Sigmoid colon (tissue), 7 donors: ENCODE measurements at places on chromosomes 7 and 10. TPM values are rescaled to one million over a fixed set of nuclear protein-coding genes. Genes with fewer than 3 reads are reported as not detected.

DNA sequence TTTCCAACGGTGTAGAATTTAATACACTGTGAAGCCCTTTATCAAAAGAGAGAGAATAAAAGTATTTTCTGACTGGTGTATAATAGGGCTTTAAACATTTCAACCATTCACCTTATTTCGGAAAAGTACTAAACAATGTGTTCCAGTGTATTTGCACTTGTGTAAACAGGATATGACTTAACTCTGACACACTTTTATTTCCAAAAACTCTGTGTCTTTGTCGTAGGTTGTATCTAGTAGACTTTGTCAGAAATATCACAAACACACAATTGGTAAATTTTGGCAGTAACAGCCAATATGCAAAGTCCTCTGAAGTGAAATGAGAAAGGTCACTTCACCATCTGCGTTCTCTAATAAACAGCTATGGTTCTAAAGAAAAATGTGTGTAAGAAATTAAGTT is 10.3 kb upstream of the TSPAN13 start:
- H3K4me1 ChIP-seq: no peaks in the 10 kb centered on the region
- H3K27ac ChIP-seq: no peak overlapping the region
- no peaks in the 10 kb centered on the region for H3K27me3 ChIP-seq
- no peak for DNase-seq

- peaks cover 47% of the 10 kb centered on the region for H3K4me1 ChIP-seq
- H3K4me3 ChIP-seq: no peak overlapping the region
Measured at GRCh38 chr7:15750727-15751126, 64.2 kb upstream of the MEOX2 start.

DNA sequence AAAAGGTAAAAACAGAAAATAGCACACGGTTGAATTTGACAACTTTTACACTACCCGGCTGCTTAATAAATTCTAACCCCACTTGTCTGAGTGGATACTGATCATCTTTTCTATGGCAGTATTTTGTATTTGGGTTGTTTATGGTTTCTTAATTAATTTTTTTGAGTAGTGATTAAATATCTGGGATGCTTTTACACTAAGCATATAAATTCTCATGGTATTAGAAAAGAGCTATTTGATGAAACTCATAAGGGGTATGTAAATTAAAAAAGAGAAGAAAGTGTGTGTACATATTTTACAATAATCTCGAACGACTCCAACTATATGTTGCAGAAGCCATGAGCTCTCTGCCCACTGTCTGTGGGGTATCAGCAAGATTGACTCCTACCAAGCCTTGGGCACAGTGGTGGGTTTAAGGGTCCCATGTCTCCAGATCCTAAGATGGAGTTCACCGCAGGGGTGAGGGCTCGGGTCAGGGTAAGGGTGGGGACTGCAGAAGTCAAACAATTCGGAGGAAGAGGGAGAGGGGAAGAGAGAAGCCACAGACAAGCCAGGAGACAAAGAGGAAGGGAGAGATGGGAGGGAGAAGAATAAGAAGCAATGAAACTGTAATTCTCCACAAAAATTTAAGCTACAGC is 7.6 kb upstream of the HOXA13 start:
- H3K4me1 ChIP-seq: peaks cover 19% of the 10 kb centered on the region
- DNase-seq: no peak
- H3K27me3 ChIP-seq: peaks cover 88% of the 10 kb centered on the region
- H3K36me3 ChIP-seq: no peaks in the 10 kb centered on the region

DNA sequence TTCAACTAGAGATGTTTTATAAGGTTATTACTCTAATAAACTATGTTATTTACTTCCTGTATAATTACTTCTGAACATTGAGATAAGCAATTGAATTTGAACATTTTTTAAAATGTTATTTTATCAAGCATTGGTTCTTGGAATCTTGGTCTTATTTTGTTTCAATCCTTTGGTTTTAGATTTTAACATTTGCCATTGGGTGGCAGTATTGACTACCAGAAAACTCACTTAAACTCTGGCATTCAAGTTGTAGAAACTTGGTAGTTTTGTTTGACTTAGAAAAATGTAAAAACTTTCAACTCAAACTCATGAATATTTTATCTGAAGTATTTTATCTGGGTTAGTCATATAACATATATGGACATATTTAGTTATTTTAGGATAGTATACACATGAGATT is 48.1 kb downstream of the ATRNL1 start:
- H3K4me1 ChIP-seq: no peaks in the 10 kb centered on the region
- H3K4me3 ChIP-seq: no peak overlapping the region
- no peak overlapping the region for H3K27ac ChIP-seq
- no peaks in the 10 kb centered on the region for H3K36me3 ChIP-seq
- no peak for DNase-seq
- H3K27me3 ChIP-seq: no peaks in the 10 kb centered on the region

DNA sequence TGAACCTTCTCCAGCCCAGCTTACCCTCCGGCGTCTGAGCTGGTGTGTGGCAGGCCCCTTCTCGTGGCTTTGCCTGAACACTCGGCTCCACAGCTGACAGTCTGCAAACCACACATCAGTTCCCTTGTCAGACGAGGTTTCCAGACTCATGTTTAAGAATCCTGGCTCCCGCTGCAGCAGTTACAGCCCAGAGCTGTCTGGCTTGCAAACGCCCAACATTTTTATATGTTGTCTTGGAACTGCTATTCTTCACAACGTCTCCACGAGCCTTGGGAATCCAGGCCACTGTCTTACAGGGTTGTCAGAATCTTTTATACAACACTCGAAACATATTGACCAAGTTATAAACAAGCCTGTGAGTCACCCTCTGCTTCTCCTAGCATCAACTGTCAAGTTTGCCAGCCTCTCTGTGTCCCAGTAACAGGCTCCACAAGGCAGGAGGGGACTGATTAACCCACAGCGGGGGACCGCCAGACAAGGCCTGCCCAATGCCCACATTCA is 68.1 kb downstream of the TNS3 start:
- no peaks in the 10 kb centered on the region for H3K36me3 ChIP-seq
- DNase-seq: peak; percentile 80
- no peaks in the 10 kb centered on the region for H3K4me1 ChIP-seq
- H3K27ac ChIP-seq: peak overlapping the region; percentile 71

ZDHHC16 gene
- total RNA-seq: 15.7 TPM

ZPBP gene
- not detected for total RNA-seq

- H3K27ac ChIP-seq: no peak overlapping the region
- H3K4me3 ChIP-seq: no peak overlapping the region
- no peak for DNase-seq
Measured at GRCh38 chr7:147014286-147014955, 897.8 kb downstream of the CNTNAP2 start.

DNA sequence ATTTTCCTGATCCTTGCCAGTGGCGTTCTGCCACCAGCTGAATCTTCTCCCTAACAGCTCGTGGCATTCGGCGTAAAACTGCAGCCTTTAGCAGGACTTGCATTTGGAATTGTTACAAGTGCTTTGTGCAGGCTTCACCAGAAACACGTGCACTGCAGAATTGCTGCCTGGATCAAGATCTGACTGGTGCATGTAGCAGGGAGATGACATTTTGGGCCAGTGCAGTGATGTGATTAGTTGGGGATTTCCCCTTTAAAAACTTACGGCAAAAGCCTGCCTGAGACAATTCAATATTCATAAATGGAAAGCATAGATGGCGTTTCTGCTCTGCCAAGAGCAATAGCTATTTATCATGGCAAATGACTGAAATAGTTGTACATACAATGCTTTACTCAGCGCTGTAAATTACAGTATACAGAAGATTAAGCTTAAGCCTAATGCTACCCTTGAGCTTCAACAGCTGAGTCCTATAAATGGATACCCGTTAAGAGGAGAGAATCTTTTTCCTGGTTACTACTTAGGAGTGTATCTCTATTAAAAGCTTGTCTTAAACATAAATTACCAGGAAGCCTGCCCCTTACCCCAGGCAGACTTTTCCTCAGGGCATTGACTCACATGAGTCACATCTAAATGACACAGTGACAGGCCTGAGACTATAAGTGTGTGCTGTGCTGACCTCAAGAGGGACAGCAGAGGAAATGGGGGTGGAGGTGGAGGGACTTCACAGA is 106.3 kb downstream of the ATXN7L1 start:
- no peaks in the 10 kb centered on the region for H3K27me3 ChIP-seq
- no peak overlapping the region for H3K4me3 ChIP-seq
- peak overlapping the region; percentile 74 for H3K27ac ChIP-seq
- peak; percentile 66 for DNase-seq
- H3K36me3 ChIP-seq: no peaks in the 10 kb centered on the region

PCBD1 gene
- 98.1 TPM for total RNA-seq

PIK3AP1 gene
- 13.2 TPM for total RNA-seq

- H3K36me3 ChIP-seq: no peaks in the 10 kb centered on the region
- H3K4me3 ChIP-seq: no peak overlapping the region
- no peaks in the 10 kb centered on the region for H3K4me1 ChIP-seq
- peak; percentile 92 for DNase-seq
Measured at GRCh38 chr10:31698181-31698830, 230.3 kb downstream of the ARHGAP12 start.

DNA sequence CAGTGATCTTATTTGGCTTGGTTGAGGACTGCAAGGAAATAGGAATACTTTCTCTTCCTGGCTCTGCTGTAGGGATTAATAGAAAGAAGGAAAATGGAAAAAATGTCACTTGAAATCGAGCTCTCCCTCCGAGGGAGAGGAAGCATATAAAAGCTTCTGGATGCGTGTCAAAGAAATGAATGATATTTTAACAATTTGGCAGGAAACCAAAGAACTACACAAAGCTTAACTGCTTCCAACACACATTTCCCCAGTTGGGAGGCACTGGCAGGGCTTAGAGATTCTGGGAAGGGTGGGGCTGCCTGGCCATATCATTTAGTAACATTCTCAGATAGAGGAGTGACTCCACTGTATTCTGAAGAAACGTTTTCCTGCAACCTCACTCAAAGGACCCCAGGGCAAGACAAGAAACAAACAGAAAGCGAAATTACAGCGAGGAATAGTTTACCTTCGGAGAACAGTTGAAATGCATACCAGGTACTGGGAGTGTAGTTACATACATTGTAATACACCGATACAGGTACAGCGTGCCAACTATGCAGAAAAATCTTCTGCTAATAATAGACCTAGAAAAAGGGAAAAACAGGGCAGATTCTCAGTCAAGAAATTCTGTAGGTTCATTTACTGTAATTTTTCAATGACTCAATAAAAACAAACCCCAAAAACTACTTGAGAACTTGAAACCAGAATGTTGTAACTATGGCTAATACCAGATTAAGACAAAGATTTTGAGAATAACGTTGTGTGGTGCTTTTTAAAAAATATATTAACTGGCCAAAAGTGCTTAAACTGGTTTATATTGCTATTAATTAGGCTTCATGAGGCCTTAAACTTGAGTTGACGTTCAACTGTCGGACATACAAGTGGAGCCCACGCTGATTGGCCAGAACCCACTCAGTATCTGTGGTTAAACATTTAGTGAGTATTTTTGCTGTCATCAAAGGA is 75.7 kb upstream of the ASAH2 start:
- H3K27me3 ChIP-seq: no peaks in the 10 kb centered on the region
- no peak overlapping the region for H3K4me3 ChIP-seq
- no peaks in the 10 kb centered on the region for H3K4me1 ChIP-seq

DNA sequence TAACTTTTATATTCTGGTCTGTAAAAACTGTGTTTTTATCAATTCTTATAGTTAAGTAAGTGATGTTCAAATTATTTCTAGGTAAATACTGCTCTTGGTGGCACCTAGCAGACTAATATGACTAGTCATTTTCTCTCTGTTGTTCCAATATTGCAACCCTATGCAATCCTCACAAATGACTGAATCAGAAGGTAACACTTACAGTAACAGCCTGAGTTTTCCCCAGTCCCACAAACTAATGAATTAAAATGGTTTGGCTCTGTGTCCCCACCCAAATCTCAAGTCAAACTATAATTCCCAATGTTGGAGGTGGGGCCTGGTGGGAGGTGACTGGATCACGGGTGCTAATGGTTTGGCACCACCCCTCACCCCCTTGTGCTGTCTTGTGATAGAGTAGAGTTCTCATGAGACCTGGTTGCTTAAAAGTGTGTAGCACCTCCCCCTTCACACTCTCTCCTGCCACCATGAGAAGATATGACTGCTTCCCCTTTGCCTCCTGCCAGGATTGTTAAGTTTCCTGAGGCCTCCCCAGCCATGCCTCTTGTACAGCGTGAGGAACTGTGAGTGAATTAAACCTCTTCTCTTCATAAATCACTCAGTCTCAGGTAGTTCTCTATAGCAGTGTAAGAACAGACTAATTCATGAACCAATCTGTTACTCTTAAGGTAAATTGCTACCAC is 43.5 kb downstream of the MTPN start:
- no peaks in the 10 kb centered on the region for H3K36me3 ChIP-seq
- no peak overlapping the region for H3K27ac ChIP-seq
- H3K4me3 ChIP-seq: no peak overlapping the region
- DNase-seq: no peak

PTF1A gene
- total RNA-seq: not detected

UCN3 gene
- 3.9 TPM for total RNA-seq

DNA sequence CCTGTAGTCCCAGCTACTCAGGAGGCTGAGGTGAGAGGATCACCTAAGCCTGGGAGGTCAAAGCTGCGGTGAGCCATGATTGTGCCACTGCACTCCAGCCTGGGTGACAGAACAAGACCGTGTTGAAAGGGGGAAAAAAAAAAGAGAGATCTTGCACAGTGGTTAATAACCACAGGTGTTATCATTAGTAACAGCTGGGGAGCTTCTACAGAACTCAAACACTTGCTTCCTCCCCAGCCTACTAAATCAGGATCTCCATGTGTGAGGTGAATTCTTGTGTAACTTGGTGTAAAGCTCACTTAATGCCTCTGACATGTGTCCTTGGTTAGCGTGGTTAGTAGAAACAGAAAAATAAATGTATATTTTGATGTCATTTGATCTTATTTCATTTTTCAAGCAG is 43.9 kb upstream of the BMS1 start:
- no peaks in the 10 kb centered on the region for H3K36me3 ChIP-seq
- no peaks in the 10 kb centered on the region for H3K4me1 ChIP-seq
- H3K27ac ChIP-seq: no peak overlapping the region
- no peaks in the 10 kb centered on the region for H3K27me3 ChIP-seq
- DNase-seq: no peak

- DNase-seq: no peak
- no peaks in the 10 kb centered on the region for H3K36me3 ChIP-seq
- H3K4me1 ChIP-seq: no peaks in the 10 kb centered on the region
- H3K27me3 ChIP-seq: no peaks in the 10 kb centered on the region
- H3K27ac ChIP-seq: no peak overlapping the region
Measured at GRCh38 chr7:148017126-148017525, 573.4 kb upstream of the C7orf33 start.

DNA sequence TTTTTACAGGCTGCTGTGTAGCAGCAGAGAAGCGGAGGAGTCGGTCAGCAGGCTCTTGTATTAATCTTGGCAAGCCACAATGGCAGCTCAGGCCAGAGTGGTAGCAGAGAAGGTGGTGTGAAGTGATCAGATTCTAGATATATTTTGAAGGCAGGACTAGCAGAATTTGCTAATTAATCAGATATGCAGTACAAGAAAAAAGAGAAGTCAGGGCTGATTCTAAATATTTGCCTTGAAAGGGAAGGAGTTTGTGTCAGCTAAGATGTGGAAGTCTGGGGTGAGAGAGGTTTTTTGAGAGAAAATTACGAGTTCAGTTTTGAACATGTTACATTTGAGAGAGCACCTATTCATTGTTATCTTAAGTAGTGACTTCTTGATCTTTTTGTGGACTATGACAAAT is 176.3 kb downstream of the WNT2 start:
- no peaks in the 10 kb centered on the region for H3K4me1 ChIP-seq
- H3K4me3 ChIP-seq: no peak overlapping the region
- no peak overlapping the region for H3K27ac ChIP-seq
- H3K36me3 ChIP-seq: no peaks in the 10 kb centered on the region

GRCh38 chr7:73522105-73522872 is at the start of gene BAZ1B:
Gene BAZ1B (minus strand): TSS chr7:73522293. CDS start chr7:73521933, 360 bp downstream.
- DNase-seq: peak; percentile 99
- H3K4me3 ChIP-seq: peak within 1 kb of the TSS; percentile 95
- H3K36me3 ChIP-seq: no peaks in the 10 kb centered on the region
- H3K27me3 ChIP-seq: no peaks in the 10 kb centered on the region
- H3K4me1 ChIP-seq: peaks cover 46% of the 10 kb centered on the region
- H3K27ac ChIP-seq: peak within 1 kb of the TSS; percentile 93

NFE2L3 gene
- total RNA-seq: 1.5 TPM
